Activated T-helper 1 cell treated with anti-CD3 and anti-CD28 coated beads, Interleukin-12 subunit alpha, Interleukin-12 subunit beta, Interleukin-2, Interleukin-4 antibody, amounts not matched to agents 30 ng/mL and 10 ng/mL and 1 ng/mL, durations not matched to agents 14 hours and 24 hours and 36 hours (primary cell): ENCODE measurements at places on chromosomes 3 and 15. TPM values are rescaled to one million over a fixed set of nuclear protein-coding genes. Genes with fewer than 3 reads are reported as not detected.

DNA sequence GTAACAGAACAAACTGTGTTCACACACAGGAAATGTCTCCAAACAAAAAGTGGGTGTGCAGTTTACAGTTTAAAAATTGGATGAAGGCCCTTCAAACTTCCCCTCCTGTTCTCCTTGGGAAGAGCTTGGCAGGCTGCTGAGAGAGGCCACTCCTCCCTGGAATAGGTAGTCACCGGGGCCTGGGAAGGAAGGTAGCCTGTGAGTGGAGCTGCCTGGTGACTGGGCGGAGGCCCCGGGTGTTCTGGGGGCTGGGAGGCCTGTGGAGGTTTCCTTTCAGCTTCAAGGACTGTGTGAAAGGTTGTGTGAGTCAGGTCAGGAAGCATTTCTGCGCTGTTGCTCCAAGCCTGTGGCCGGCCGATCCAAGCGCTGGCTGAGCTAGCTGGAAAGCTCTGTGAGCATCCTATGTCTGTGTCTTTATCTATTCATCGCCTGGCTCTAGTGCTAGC is 14.1 kb downstream of the SLCO3A1 start:
- H3K4me3 ChIP-seq = no peak overlapping the region
- H3K27me3 ChIP-seq = peaks cover 7% of the 10 kb centered on the region
- no peak for DNase-seq

GRCh38 chr15:70435369-70435768 is 328.0 kb downstream of the UACA start:
- H3K4me1 ChIP-seq = peaks cover 24% of the 10 kb centered on the region
- H3K36me3 ChIP-seq = no peaks in the 10 kb centered on the region
- H3K4me3 ChIP-seq = no peak overlapping the region
- no peak overlapping the region for H3K27ac ChIP-seq
- peaks cover 29% of the 10 kb centered on the region for H3K27me3 ChIP-seq

GRCh38 chr3:39378088-39378487 is 5.1 kb upstream of the SLC25A38 start:
- peaks cover 21% of the 10 kb centered on the region for H3K4me1 ChIP-seq
- DNase-seq = peak; percentile 56
- no peak overlapping the region for H3K27ac ChIP-seq
- no peaks in the 10 kb centered on the region for H3K27me3 ChIP-seq
- no peak overlapping the region for H3K4me3 ChIP-seq
- H3K36me3 ChIP-seq = peaks cover 8% of the 10 kb centered on the region

GRCh38 chr15:87633525-87633924 is 623.0 kb downstream of the NTRK3 start:
- H3K4me3 ChIP-seq = no peak overlapping the region
- no peak for DNase-seq
- no peaks in the 10 kb centered on the region for H3K36me3 ChIP-seq
- no peak overlapping the region for H3K27ac ChIP-seq

GRCh38 chr15:67945951-67946700 is 106.3 kb upstream of the RNU6-1 start:
- H3K27me3 ChIP-seq = peaks cover 4% of the 10 kb centered on the region
- peaks cover 5% of the 10 kb centered on the region for H3K4me1 ChIP-seq
- no peak overlapping the region for H3K4me3 ChIP-seq
- no peak overlapping the region for H3K27ac ChIP-seq
- no peaks in the 10 kb centered on the region for H3K36me3 ChIP-seq

GRCh38 chr15:89495638-89496145 is 691 bp downstream of the RHCG start:
- H3K4me3 ChIP-seq = no peak overlapping the region
- H3K27ac ChIP-seq = no peak overlapping the region
- H3K27me3 ChIP-seq = peaks cover 36% of the 10 kb centered on the region
- no peak for DNase-seq
- no peaks in the 10 kb centered on the region for H3K4me1 ChIP-seq
- no peaks in the 10 kb centered on the region for H3K36me3 ChIP-seq

The KLHL6 gene
- 38.6 and 40.6 TPM in 2 replicates for total RNA-seq

The ADCY5 gene
- total RNA-seq = not detected in 2 replicates

The SAMD7 gene
- not detected in 2 replicates for total RNA-seq
